ENCODE measurements at places on chromosomes 5 and 9.

DNA sequence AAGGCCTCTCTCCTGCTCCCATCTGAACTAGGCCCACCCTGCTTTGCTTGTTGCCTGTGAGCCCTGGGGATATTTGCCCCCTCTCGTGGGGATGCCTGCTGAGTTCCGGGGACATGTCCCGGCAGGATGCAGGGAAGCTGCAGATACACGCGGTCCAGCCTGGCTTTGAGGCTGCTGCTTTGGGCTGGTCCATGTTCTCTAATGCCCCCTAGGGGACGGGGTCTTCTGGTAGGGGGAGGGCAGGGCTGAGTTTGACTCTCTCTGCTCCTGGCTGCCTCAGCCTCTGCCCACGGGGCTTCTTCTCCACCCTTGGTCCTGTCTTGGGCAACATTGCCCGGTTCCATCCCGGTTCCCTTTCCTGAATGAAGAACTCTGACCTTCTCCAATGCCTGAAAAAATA is 84.9 kb upstream of the ASS1 start:
- DNase-seq = no peak

- DNase-seq = no peak
Observed at GRCh38 chr9:136605988-136606660, 56.6 kb upstream of the EGFL7 start.

GRCh38 chr5:172672681-172673080 is 31.6 kb downstream of the NEURL1B start:
- no peak for DNase-seq

DNA sequence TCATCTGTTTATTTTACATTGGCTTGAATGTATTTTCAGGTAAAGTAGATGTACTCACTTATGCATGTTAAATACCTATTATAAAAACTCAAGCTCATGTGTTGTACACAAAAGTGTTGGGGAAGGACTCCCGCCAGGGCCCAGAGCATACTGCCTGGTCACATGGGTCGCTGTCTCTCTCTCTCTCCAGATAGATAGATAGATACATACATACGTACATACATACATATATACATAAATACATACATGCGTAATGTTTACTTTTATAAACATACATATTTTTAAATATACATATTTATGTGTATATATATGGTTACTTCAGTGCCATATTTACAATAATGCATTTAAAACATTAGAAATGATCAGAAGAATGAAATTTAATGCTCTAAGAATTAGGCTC is 24.7 kb downstream of the ASPN start:
- DNase-seq = no peak

- peak; percentile 7 for DNase-seq
Observed at GRCh38 chr5:57094753-57095683, 78.8 kb upstream of the GPBP1 start.

DNA sequence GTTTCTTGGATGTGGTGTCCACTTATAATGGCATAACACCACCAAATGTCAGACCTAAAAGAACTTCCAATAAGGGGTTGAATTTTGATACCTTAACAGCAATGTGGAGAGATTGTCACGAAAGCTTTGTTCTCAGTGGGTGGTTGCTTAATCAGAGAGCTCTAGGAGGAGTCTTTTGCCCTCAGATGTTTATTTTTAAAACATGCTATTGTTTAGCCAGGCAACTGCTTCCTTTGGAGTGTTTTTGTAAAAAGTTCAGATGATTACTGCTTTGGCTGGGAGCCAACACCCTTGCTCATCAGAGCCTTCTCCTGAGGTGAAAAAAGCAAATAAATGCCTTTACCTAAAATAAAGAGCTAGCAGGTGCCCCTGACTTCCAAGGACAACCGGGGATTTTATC is 65.0 kb downstream of the SLC1A1 start:
- DNase-seq = peak; percentile 80

GRCh38 chr9:37037503-37038301 is 3.6 kb upstream of the PAX5 start:
- DNase-seq = no peak

DNA sequence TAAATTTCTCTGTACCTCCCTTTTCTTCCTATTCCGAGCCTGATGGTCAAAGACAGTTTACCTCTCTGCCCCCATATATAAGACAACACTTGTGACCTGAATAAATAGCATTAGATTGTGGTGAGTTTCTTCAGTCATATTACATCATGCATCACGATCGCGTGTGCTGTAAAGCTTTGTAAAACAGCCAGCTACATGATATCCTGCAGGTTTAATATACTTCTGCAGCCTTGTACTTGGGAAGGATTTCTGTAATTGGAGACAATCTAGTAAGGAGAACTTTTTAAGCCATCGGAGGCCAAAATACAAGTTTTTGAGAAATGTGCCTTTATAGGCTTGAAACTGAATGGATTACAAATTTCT is 711.8 kb upstream of the WWC1 start:
- no peak for DNase-seq

DNA sequence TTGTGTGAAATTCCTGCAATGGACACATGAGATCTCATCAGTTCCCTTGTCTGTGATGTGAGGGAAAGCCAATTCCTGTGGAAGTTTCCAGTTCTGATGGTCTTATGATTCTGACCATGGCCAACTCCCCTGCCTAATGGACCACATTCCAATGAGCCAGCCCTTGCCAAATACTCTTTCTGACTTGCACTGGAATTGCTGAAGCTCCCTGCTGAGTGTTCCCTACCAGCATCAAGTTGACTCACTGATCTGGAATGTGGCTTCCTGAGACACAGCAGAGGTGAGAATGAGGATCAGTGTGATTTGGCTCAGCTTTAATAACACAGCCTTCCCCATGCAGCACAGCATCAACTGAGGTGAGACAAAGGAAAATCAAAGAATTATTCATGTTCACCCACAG is 427.8 kb downstream of the KDM4C start:
- DNase-seq = peak; percentile 91

DNA sequence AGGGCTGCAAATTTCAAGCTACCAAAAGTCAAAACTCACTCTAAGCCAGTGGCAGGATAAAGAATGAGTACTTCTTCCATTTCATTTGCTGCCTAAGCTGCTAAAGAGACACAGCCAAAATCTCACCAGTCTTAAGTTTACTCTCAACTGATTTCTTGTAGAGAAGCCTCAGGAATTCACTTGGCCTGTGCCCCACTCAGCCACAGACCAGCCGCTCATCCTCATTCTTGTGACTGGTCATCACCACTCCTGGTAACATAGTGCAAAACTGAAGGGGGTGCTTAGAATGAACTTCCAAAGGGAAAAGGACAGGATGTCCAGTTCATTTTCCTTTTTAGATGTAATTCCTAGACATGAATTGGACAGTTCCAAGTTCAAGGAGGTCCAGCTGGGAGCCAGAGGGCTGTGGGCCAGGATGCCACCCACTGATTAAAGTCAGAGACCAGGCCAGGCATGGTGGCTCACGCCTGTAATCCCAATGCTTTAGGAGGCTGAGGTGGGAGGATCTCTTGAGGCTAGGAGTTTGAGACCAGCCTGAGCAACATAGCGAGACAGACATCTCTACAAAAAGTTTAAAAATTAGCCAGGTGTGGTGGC is 72.7 kb upstream of the RANBP3L start:
- DNase-seq = peak; percentile 80

GRCh38 chr5:110517396-110517795 is 209.1 kb downstream of the TMEM232 start:
- no peak for DNase-seq

DNA sequence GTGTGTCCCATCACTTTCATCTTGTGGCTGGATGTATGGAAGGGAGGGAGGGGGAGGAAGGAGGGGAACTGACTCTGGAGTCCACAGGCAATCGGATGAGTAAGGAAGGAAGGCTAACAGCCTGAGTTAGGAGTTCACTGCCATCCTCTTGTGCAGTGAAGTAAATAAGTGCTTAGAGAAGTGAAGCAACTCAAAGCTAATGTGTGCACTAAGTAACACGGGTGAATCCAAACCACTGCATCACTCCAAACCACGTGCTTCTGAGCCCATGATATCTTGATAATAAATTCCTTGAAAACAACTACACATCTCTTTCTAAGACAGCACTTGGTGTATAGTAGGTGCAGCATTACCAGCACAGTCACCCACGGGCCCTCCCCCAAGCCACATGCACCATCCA is 69.6 kb upstream of the OLFM1 start:
- DNase-seq = no peak

DNA sequence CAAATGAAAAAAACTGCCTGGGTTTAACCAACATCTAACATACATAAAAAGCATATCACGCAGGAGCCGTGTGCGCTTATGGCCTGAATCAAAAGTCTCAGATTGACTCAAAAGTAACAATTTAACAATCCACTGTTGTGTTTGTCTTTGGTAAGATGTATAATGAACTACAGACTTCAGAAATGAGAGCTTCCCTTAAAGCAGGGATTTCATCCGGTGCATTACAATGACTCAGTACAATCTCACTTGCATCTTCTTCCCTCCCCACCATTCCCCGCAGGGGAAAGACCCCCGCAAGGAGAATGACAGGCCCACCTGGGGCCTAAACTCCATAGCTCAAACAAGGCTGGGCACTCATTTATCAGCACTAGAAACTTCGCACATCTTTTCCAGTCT is 1.4 kb downstream of the ZFR start:
- no peak for DNase-seq

DNA sequence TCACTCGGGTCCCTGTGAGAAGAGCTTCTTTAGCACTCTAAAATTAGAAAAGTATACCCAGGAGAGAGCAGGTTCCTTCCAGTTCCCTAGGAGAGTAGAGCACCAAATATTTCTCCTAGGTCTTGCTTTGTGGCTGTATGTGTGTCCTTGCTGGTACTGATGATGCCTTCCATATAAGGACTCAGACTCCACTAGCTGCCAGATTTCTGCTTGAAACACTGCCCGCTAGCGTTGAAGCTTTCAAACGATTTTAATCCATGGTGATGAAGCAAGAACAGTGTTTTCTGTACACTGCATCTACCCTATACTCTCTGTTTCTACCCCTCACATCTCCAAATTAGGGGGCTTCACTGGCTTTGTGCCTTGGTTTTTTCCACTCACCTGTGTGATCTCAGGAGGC is 2.4 kb upstream of the SMC2 start:
- peak; percentile 40 for DNase-seq

- DNase-seq = no peak
Observed at GRCh38 chr5:1310118-1310517, 15.2 kb upstream of the TERT start.

DNA sequence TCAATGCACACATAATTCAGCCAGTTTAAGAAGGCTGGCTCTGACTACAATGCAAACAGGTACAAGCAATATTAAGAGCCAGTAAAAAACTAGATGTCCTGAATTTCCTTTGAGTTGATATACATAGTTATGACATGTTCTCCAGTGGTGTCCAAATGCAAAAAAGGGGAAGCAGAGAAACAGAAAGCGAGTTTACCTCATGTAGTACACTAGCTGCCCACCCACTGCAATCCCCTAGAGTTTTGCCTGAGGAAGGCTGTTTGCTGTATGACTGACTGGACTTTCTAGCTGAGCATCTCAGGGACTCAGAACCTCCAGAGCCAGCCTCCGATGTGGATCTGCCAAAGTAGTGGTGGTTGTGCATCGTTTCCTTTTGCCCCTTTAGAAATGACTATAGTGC is 44.8 kb upstream of the SLC1A3 start:
- no peak for DNase-seq

GRCh38 chr9:16103620-16104397 is 551.0 kb downstream of the CCDC171 start:
- no peak for DNase-seq

- no peak for DNase-seq
Observed at GRCh38 chr5:133847301-133847700, 121.1 kb downstream of the C5orf15 start.

GRCh38 chr5:129781594-129781993 is 33.7 kb downstream of the MINAR2 start:
- no peak for DNase-seq

- DNase-seq = no peak
Observed at GRCh38 chr9:34579104-34579807, 10.3 kb downstream of the CNTFR start.

GRCh38 chr5:1235379-1235778 is 10.2 kb downstream of the SLC6A18 start:
- no peak for DNase-seq

GRCh38 chr5:91225848-91226686 is 157.1 kb downstream of the ARRDC3 start:
- DNase-seq = no peak

- no peak for DNase-seq
Observed at GRCh38 chr9:105050296-105050695, 122.3 kb upstream of the ABCA1 start.

GRCh38 chr9:94606646-94607422 is 13.2 kb upstream of the FBP2 start:
- no peak for DNase-seq

- DNase-seq = no peak
Observed at GRCh38 chr9:26243726-26244125, 565.5 kb upstream of the TUSC1 start.

GRCh38 chr5:102483736-102484135 is 15.1 kb downstream of the SLCO6A1 start:
- peak; percentile 62 for DNase-seq

GRCh38 chr5:170597872-170598271 is 94.1 kb downstream of the KCNIP1 start:
- peak; percentile 8 for DNase-seq

DNA sequence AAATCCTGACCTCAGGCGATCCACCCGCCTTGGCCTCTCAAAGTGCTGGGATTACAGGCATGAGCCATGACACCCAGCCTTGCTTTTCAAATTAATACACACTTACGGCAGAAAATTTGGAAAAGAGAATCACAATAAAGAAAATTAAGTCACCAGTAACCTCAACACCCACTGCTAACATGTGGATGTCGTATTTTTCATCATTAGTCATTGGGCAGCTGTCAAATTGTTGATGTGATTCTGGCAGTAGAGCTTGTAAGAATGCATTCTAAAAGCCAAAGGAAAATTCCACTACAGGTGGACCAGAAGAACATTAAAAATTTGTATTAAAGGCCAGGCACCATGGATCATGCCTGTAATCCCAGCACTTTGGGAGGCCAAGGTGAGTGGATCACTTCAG is 237.3 kb upstream of the TUT7 start:
- DNase-seq = no peak

DNA sequence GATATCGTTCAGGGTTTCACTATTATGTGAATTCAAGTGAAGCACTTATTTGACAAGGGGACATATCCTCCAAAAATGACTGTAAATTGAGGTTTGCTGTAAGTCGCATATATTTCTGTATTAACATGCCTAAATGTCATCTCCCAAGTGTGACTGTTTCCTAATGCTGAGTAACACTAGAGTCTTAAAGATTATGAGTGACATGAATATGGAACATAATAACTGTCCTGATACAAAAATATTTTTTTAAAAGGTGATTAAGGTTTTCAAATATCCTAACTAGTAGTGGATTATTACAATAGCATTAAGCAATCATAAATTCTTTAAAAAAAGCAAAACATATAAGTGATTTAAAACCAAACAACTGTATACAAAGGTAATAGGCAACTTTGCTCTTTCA is 3.6 kb downstream of the NFIB start:
- DNase-seq = peak; percentile 32
